Pulmonary artery endothelial cell (primary cell): ENCODE measurements at places on chromosomes 4 and X. TPM values are rescaled to one million over a fixed set of nuclear protein-coding genes. Genes with fewer than 3 reads are reported as not detected.
A peak's percentile ranks its signal among the peaks of the same experiment; 100 is the strongest.

DNA sequence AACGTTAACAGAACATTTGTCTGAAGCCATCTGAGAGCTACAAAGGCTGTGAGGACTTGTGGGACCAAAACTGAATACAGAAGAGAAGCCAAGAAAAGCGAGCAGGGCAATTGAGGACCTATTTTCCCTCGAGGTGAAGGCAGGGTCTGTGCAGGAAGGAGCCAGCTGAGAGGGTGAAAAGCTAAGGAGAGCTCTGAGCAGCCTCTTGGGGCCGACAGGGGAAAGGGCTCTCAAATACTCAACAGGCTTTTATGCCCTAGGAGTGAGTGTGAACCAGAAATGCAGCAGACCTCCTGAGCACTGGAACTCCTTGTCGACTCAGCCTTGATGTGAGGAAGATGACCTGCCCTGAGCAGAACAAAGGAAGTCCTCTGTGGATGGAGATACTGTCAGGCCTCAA lies 54.2 kb downstream of the C4orf50 start:
- no peak for DNase-seq

DNA sequence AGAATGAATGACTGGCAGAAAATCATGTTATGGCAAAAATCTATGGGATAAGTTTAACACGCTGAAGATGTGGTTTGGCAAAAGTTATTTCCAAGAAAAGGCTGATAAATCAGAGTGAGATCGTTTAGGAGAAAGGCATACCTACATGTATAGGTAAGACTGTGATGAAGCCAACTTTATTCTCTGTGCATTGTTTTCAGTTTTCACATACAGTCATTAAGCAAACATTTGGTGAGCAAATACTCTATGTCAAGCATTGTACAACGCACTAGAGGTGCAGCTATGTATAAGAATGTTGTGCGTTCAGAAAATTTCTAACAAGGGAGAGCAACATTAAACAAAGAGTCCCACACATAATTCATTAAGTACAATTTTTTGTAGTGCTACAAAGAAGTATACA lies 121.7 kb downstream of the TEX13A start:
- no peak for DNase-seq

DNA sequence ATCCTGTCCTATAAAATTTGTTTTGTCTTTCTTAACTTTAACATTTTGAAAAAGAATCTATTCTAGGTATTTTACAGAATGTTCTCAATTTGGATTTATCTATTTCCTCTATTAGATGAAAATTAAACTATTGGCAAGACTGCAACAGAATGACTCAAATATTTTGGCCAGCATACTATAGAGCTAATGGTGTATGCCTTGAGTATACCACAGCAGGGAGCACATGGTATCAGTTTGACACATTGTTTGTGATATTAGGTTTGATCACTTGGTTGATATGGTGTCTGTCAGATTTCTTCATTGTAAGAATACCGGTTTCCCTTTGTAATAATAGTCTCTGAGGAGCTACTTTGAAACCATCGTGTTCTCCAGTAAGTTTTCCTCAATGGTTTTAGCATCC lies 87.8 kb upstream of the NPNT start:
- DNase-seq = no peak

Gene SOD3
- total RNA-seq = not detected in 2 replicates

- no peak for DNase-seq
Measured at GRCh38 chrX:68650491-68650890, 3.0 kb downstream of the STARD8 start.

Gene OPHN1
- 5.3 and 7.4 TPM in 2 replicates for total RNA-seq

DNA sequence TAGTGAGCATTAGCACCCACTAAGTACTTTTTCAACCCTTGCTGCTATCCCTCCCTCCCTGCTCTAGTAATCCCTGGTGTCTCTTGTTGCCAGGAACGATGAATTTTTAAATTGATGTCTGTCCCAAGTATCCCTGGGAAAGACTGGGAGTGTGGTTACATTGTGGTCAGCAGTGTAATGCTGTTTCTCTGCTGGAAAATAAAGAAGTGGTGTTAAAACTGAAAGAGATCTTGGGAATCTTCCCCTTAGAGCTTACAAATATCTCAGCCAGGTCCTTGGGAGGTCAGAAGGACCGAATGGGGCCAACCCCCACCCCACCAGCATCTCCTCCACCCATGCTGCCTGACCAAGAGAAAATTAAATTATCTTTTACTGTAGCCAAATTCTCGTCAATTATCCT lies 174.5 kb upstream of the MXRA5 start:
- DNase-seq = no peak

Gene RXFP1
- total RNA-seq = not detected in 2 replicates

- no peak for DNase-seq
Measured at GRCh38 chr4:184715526-184715925, 18.4 kb downstream of the CENPU start.

DNA sequence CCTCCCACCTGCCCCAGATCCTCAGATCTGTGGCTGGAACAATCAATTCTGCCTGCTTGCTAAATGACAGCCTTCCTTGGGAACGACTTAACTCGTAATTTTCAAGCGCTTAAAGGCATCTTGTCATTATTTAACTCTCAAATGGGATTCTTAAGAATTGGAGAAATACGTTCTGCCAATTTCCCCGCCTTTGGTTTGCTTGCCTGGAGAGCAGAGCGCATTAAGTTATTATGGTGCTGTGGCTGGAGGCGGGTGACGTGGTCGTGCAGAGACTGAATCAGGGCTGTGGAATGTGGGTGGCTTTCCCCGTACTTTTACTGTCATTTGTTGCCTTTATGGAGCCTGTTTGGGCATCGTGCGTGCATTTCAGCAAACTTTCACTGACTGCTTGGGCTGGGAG lies 78.9 kb upstream of the PSAPL1 start:
- no peak for DNase-seq

GRCh38 chrX:147559191-147559590 lies 352.5 kb upstream of the FMR1 start:
- DNase-seq = no peak

GRCh38 chr4:57074744-57075143 lies 35.4 kb downstream of the IGFBP7 start:
- DNase-seq = no peak

DNA sequence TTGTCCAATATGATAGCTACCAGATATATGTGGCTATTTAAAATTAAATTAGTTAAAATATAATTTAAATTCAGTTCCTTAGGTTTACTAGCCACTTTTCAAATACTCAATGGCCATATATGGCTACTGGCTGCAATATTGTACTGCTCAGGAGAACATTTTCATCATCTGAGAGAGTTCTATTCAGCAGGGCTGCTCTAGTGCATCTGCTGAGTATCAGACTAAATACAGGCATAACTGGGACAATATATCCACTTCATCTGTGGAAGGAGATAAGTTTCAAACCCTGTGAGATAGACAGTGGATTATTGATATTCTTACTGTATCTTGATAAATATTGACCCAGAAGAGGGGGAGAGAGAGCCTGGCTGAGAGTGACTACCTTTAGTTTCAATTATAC lies 240.1 kb upstream of the ANKRD50 start:
- DNase-seq = no peak

Gene PDGFC
- total RNA-seq = 9.8 and 11.7 TPM in 2 replicates

Gene NPY5R
- not detected in 2 replicates for total RNA-seq

DNA sequence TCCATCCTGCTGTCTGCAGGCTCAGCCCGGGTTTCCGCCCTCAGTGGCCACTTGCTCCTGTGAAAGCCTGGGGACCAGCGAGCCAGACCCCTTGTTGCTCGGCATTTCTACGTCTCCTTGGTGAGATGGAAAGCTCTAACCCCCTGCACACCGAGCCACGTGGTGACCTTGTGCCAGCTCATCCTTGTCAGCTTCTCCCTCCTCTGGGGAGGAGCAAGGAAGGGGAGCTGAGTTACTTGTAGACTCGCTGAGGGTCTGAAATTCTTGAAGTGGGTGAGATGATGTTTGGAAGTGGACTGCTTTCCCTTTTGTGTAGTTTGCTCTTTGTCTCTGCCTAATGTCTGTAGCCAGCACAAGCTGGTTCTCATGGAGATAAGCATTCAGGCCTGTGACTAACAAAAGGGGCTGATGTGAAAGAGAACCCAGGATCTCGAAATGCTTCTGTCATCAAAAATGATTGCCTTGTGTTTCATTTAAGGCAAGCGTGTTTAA lies 29.3 kb downstream of the RGS12 start:
- DNase-seq = no peak

Gene CLDN34
- 0.07 and 0.26 TPM in 2 replicates for total RNA-seq

- DNase-seq = no peak
Measured at GRCh38 chr4:173432430-173432829, 33.5 kb upstream of the SCRG1 start.

Gene MAGEC1
- total RNA-seq = 0.07 TPM in 1 of 2 replicates, not detected in the other

DNA sequence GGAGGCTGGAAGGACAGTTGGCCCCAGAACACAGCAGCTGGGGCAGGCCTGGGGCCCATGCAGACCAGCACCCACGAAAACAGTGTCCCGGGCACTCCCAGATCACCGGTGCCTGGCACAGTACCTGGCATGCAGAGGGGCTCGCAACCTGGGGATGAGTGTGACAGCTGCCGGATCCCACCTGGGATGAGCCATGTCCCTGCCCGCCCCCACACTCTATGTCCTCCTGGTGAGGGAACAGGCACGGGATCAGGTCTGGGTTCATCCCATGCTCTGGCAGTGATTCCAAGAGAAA lies 22.8 kb upstream of the PPP2R2C start:
- DNase-seq = no peak

DNA sequence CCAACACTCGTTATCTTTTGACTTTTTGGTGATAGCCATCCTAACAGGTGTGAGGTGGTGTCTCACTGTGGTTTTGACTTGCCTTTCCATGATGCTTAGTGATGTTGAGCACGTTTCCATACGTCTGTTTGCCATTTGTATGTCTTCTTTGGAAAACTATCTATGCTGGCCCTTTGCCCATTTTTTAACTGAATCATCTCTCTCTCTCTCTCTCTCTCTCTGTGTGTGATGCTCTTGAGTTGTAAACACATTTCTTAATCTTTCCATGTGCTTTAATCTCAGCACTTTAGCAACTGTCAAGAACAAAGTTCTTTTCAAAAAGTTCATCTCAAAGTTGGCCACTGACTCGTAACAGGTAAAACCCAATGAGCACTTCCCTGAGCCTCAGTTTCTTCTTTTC lies 10.5 kb downstream of the SORBS2 start:
- DNase-seq = no peak

Gene TXLNG
- total RNA-seq = 5.6 and 6.6 TPM in 2 replicates

Gene PABPC1L2B
- total RNA-seq = not detected in 2 replicates

Gene POLN
- 2.0 and 4.8 TPM in 2 replicates for total RNA-seq

DNA sequence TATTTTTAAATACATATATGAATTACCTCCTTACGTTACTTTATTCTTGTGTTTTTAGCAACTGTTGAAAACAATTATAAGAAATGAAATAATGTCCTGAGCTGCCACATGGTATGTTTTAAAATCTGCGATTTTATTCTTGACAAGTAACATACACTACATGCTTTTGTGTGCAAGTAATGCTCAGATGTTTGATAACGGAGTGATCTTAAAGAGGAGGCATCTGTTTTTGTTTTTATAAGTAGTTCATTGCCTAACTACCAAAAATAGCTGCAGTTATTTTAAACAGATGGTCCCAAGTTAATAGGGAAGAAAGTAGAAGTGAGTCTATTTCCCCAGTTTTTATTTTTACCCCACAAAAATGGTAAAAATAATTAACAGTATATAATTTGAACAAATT lies 55.2 kb downstream of the GAB1 start:
- no peak for DNase-seq

DNA sequence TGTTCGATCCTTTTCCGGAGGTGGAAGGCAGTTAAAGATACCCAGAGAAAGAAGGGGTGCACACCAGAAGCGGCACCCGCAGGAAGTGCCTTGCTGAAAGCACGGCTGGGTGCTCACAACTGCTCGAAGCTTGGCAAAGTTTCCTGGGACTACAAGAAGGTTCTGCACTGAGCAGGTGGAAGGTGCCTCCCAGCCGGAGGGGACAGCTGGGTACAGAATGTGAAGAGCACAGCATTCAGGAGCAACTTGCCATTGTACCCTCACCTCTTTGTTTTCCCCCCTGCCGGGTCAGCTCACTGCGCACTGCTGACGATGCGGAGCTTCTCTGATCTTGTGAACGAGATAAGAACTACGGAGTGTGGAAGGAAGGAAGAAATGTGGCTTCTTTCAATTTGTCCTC lies 289.2 kb downstream of the FBXW7 start:
- no peak for DNase-seq

DNA sequence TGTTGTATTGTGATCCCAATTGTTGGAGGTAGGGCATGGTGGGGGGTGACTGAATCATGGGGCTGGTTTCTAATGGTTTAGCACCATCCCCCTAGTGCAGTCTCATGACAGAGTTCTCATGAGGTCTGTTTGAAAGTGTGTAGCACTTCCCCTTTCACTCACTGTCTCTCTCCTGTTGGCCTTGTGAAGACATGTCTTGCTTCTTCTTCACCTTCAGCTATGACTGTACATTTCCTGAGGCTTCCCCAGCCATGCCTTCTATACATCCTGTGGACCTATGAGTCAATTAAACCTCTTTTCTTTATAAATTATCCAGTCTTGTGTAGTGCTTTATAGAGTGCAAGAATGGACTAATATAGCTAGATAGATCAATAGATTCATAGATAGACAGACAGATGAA lies 230.0 kb downstream of the MAGEE1 start:
- no peak for DNase-seq

- DNase-seq = peak; percentile 64
Measured at GRCh38 chrX:106917830-106918500, 2.2 kb upstream of the CLDN2 start.

- no peak for DNase-seq
Measured at GRCh38 chrX:17474892-17475291, 99.9 kb downstream of the NHS start.

Gene DCHS2
- total RNA-seq = 0.07 TPM in 1 of 2 replicates, not detected in the other

Gene NPY2R
- total RNA-seq = not detected in 2 replicates

Gene CCSER1
- 1.1 and 3.0 TPM in 2 replicates for total RNA-seq

Gene BMPR1B
- 0.13 and 0.21 TPM in 2 replicates for total RNA-seq

- DNase-seq = no peak
Measured at GRCh38 chr4:11116940-11117339, 311.8 kb downstream of the HS3ST1 start.

Gene HMGB3
- 33.2 and 40.7 TPM in 2 replicates for total RNA-seq

DNA sequence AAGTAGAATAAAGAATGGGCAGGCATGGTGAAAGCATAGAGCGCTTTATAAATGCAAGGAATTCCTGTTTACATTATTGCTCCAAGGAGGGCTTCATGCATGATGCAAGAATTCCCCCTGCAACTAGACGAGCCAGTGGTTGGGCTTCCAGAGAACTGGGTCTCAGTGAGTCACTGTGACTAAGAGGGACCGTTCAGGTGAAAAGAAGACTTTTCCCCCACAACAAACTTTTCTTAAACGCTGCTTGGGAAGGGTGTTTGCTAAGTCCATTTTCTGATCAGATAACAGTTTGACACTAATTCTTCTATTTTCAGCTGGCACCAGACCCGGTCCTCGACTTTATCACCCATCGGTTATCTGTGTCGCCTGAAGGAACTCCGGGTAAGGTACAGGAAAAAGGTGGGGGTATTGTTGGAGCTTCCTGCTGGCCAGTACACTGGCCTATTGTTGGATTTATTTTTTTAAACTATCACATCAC lies 40.1 kb downstream of the LDB2 start:
- peak; percentile 93 for DNase-seq
